ENCODE measurements at places on chromosomes 5 and 9. TPM values are rescaled to one million over a fixed set of nuclear protein-coding genes. Genes with fewer than 3 reads are reported as not detected.

Gene SLC25A2
- polyA plus RNA-seq, result 0.05 TPM

Gene GABRA1
- polyA plus RNA-seq, result not detected

Gene IL5
- not detected for polyA plus RNA-seq

Gene IL7R
- 13.5 TPM for polyA plus RNA-seq

Gene NOP16
- polyA plus RNA-seq, result 37.4 TPM

Gene COL15A1
- polyA plus RNA-seq, result 1.1 TPM

Gene RXFP3
- polyA plus RNA-seq, result not detected

Gene CAPSL
- polyA plus RNA-seq, result not detected

Gene FRMD3
- polyA plus RNA-seq, result 1.0 TPM

Gene SCGB3A1
- 9.3 TPM for polyA plus RNA-seq
